ENCODE measurements at places on chromosomes 3 and 15. TPM values are rescaled to one million over a fixed set of nuclear protein-coding genes. Genes with fewer than 3 reads are reported as not detected.

Gene GLDN
- total RNA-seq, result not detected

Gene BLM
- total RNA-seq, result 57.4 TPM

Gene AP2M1
- total RNA-seq, result 231 TPM

Gene NRROS
- 37.5 TPM for total RNA-seq

Gene WNT5A
- not detected for total RNA-seq

- DNase-seq, result no peak
These were observed 66.5 kb upstream of the TBL1XR1 start for GRCh38 chr3:177263615-177264368.

- peak; percentile 26 for DNase-seq
These were observed 69.7 kb downstream of the USF3 start for GRCh38 chr3:113626503-113627371.

DNA sequence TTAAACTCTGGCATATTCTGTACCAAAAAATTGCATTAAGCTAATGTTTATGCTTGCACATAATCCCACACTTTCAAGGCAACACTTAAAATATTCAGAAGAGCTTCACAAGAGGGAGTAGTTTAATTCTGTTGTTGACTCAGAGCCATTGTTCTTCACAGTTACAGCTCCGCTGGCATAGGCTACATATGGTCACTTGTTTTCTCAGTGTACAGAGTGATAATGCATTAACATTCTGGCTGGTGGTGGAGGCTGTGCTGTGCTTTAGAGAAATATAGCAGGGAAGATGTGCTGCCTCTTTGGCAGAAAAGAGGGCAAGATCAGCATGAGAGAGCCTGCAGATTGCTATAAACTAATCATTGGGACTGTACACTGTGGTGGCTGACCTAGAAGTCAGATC is 13.3 kb downstream of the NLGN1 start:
- no peak for DNase-seq

DNA sequence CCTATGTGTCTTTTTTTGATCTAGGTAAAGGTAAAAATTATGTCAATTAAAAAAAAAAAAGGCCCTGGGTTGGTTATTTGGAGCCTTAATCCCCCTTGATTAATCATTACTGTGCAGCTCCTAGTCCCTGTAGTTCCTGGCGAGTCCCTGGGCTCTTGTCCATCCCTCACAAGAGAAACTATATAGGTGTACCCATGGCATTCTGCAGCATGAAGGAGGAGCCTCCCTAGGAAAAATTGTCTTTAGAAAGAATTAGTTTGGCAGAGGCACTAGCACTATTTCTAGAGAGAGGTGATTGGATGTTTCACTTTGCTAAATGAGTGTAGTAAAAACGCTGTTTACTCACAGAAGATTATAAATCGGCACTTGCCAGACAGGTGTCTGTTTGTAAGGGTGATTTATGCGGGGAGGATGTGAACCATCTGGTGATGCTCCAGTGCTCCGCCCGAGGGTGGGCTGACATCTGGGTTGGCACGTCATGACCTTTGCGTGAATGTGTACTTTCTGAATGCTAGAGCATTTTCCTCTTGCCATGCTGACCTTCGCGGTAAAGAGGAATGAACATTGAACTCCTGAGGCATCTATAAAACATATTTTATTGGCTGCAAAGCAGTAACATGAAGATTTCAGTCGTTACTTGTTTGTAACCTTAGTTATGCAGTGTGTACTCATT is 12.6 kb downstream of the PLCL2 start:
- no peak for DNase-seq

- DNase-seq, result no peak
These were observed 168.6 kb downstream of the LSAMP start for GRCh38 chr3:116276675-116277074.

DNA sequence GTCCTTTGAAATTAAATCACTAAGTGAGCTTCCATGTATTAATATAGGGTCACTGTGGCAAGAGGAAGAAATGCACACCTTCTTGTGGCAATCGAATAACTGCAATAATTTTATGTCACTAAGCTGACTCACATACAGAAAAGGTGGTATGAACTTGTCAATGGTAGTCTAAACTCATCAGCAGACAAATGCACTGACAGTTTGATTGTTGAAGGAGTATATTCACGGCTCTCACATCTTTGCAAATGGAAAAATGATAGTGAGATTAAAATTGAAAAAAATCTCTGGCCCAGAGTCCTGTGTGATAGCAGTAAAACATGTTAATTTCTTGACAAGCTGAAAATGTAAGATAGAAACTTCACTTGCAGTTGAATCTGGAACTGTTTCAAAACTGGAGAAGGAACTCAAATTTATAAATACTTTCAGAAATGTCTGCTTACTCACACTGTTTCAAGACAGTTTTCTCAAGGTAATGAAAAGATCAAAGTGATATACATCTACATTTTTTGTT is 215.8 kb upstream of the CADM2 start:
- no peak for DNase-seq

GRCh38 chr3:145015253-145015652 is 1043.6 kb downstream of the DIPK2A start:
- DNase-seq, result no peak

DNA sequence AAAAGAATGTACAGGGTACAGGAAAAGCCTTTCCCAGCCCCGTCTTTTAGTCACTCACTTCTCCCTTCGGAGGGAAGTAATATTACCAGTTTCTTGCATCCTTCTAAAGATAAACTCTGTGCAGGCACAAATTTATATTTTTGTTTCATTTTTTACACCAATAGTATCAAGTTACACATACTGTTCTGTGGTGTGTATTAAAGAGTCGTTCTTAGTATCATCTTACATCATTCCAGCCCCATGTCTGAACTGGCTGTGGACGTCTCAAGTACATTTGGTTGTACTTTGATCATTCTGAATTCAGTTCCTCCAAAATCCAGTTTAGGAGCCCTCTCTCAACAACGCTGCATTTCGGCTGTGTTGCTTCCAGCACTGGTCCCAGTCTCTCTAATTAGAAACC is 68.7 kb downstream of the LMLN start:
- DNase-seq, result no peak

DNA sequence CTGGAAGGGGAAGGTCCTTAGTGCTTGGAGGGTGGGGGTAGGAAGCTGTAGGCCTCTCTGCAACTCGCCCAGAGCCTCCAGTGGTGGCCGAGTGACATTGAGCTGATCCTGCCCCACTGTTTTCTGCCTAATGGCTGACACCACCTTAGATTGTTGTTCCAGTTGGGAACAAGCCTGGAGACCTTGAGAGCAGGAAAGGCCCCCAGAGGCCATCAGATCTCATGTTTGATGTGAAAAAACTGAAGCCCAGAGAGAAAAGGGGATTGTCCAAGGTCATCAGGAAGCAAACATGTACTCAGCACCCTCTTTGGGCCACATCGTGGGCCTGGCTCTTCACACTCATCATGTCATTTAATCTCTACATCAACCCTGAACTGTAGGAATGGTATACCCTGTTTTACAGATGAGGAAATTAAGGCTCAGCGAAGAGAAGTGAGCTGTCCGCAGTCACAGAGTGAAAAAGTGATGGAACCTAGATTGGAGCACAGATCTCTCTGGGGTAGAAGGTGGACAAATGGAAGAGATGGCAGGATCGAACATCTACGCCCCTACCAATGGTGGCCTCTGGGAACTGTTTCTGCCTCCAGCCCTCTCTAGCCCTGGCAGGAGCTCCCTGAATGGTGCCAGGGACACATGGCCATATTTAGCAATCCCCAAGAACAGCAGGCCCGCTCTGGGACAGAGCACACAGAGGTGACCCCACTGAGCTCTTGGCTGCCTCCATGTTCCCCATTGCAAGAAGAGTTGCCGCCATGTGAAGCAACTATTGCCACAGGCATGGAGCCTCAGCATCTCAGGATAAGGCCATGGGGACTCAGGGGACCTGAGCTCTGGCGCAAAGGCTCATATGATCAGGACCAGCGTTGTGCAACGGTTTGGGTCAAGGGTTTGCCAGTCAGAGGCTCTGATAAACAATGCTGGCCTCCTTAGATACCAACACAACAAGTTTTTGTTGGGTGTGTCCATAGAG is 31.6 kb upstream of the TSEN2 start:
- no peak for DNase-seq

DNA sequence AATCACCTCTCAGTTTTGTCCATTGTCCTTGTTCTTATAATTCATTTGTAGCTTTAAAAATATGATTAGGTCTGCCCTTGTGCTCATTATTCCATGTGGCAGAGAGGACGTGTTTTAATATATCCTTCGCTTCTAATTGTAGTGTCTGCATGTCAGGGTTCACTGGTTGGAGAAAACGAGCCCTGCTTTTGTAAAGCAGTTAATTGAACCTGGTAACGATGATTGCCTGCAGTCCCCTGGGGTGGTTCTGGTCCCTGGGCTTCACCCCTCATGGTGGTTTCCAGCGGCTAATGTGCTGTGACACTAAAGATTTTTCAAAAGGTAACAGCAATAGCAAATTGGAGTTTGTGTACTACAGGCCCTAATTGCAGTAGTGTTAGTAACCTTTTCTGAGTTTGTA is 299.6 kb downstream of the CACNA2D3 start:
- no peak for DNase-seq

- no peak for DNase-seq
These were observed 74.2 kb downstream of the RFTN1 start for GRCh38 chr3:16439163-16439847.

- peak; percentile 83 for DNase-seq
These were observed 13.4 kb upstream of the SATB1 start for GRCh38 chr3:18438586-18438985.

GRCh38 chr3:11244121-11244677 is 28.0 kb upstream of the ATG7 start:
- no peak for DNase-seq

DNA sequence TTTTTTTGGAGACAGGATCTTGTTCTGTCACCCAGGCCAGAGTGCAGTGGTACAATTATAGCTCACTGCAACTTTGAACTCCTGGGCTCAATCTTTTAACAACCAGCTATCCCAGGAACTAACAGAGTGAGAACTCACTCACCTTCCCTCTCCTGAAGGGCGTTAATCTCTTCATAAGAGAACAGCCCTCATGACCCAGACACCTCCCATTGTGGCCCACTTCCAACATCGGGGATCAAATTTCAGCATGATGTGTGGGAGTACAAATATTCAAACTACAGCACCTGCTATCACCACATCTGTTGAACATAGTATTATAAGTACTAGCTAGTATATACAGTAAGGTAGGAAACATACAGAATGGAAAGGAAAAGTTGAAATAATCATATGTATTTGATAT is 132.5 kb downstream of the DOCK3 start:
- DNase-seq, result no peak

DNA sequence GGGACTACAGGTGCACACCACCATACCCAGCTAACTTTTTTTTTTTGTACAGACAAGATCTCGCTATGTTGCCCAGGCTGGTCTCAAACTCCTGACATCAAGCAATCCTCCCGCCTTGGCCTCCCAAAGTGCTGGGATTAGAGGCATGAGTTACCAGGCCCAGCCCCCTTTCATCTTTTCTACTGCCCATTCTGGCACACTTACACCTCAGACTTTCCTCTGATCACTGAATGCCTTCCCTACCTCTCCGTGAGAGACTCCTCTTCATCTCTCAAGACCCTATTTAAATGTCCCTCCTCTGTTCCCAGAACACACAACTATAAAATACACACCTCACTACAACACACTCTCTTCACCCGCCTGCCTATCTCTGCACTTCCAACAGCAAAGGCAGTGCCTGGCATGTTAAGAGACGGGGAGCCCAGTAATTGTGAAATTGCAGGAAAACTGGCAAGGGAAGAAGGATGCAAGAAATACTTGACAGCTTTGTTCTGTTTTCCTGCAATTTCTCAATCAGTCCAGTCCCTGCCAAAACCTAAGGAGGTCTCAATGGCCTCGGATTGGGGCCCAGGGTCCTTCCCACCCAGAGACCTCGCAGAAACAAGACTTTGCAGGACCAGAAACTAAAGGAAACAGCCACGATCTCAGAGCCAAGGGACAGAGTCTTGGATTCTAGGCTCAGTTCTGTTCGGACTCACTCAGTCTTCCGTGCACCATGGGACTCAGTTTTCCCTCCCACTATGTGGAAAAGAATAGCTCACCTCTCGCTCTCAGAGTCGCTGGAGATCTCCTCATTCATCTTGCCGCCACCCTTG is 849 bp downstream of the RRP9 start:
- no peak for DNase-seq

- DNase-seq, result no peak
These were observed 7.3 kb downstream of the MYO5C start for GRCh38 chr15:52288051-52288942.

- no peak for DNase-seq
These were observed 371.9 kb upstream of the RARB start for GRCh38 chr3:25056036-25056755.
